ENCODE measurements at places on chromosomes 16 and 17.

DNA sequence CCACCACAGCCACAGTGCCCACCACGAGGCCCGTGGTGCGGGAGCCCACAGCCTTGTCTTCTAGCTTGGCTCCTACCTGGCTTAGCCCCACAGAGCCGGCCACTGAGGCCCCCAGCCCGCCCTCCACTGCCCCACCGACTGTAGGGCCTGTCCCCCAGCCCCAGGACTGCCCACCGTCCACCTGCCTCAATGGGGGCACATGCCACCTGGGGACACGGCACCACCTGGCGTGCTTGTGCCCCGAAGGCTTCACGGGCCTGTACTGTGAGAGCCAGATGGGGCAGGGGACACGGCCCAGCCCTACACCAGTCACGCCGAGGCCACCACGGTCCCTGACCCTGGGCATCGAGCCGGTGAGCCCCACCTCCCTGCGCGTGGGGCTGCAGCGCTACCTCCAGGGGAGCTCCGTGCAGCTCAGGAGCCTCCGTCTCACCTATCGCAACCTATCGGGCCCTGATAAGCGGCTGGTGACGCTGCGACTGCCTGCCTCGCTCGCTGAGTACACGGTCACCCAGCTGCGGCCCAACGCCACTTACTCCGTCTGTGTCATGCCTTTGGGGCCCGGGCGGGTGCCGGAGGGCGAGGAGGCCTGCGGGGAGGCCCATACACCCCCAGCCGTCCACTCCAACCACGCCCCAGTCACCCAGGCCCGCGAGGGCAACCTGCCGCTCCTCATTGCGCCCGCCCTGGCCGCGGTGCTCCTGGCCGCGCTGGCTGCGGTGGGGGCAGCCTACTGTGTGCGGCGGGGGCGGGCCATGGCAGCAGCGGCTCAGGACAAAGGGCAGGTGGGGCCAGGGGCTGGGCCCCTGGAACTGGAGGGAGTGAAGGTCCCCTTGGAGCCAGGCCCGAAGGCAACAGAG is 10.5 kb downstream of the VASN start:
- DNase-seq = no peak

GRCh38 chr17:41810659-41811548 is 845 bp downstream of the P3H4 start:
- DNase-seq = no peak

DNA sequence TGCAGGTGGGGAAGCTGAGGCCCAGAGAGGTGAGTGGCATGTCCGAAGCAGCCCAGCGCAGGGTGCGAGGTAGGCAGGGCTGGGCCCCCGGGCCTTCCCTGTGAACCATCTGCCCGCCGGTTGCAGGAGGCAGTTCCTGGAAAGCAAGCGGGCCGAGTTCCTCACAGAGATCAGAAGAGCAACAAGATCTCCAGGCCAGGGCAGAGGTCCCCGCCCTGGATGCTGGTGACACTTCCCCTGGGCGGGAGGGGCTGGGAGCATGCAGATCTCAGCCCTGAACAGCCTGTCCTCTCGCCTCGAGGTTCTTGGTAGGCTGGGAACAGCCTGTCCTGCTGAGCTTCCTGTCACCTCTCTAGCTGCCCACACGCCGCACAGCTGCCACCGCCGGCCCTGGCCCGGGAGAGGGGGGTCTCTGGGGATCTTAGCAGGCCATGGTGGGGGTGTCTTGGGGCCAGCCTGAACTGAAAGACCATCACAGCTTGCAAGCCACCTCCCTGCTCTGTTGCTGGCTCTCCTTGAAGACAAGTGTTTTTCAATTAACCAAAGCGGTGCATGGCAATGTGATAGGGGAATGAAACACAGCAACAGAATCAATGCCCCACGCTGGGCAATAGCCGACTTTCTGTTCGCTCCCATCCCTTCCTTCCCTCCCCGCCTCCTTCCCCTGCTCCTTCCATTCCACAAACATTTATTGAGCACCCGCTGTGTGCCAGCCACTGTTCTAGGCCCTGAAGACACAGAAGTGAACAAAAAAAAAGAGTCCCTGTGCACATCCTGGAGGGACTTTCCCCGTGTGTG is 31.7 kb downstream of the SOCS1 start:
- peak; percentile 56 for DNase-seq

- DNase-seq = no peak
These were observed 84.8 kb upstream of the TNRC6C start for GRCh38 chr17:77873500-77874302.

DNA sequence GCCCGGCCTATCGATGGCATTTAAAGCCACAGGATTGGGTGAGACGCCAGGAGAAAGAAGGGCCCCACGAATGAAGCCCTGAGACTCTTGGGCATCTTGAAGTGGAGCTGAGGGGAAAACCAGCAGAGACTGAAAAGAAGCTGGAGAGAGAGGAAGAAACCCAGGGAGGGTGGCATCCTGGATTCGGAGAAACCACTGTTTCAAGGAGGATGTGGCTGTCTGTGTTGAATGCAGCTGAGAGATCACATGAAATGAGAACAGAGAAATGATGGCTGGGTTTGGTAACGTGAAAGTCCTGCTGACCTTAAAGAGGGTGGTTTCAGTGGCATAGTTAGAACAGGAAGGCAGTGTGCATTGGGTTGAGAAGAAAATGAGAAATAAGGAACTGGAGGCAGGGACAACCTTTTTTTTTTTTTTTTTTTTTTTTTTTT is 3.8 kb downstream of the TNFSF12 start:
- no peak for DNase-seq

DNA sequence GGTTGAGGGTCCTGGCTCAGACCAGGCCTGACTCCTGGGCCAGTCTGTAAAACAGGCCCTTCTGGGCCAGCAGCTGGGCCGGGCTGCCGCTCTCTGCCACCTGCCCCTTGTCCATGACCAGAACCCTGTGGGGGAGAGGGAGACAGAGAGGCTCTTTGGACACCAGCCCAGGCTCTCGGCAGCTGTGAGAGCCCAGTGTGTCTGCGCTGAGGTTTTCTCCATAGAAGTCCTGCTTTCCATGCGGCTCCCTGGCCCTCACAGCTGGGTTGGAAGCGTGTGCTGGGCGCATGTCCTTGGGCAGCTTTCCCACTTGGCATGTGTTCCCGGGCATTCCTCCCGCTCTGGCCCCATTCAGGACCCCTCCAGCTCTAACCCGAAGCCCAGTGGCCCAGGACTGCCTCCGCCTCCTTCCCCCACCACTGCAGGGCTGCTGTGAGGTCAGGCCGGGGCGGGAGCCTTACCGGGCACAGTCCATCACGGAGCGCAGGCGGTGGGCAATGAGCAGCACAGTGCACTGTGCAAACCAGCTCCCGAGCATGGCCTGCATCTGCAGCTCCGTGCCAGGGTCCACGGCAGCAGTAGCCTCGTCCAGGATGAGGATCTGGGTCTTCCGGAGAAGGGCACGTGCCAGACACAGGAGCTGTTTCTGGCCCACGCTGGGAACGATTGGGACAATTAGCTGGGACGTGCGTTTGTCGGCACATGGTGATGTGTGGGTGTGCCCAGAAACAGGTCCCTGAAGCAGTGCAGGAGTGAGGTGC is 73.0 kb downstream of the ABCC6 start:
- DNase-seq = no peak

DNA sequence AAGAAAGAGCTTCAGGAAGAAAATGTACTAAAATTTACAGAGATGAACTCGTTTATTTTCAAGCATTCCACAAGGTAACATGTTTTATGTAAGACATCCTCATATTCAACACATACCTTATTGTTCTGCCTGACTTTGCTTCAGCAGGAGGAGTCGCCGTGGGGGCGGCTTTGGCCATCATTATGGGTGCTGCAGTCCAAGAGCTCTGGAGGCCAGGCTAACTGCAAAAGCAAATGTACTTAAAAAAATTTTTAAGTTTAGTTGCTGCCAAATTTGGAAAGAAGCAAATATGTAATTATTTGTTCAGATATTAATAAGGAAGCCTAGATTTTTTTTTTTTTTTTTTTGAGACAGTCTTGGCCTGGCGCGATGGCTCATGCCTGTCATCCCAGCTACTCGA is 4.1 kb upstream of the SPG7 start:
- DNase-seq = no peak

- no peak for DNase-seq
These were observed 7.7 kb downstream of the CBX4 start for GRCh38 chr17:79831265-79832217.

- no peak for DNase-seq
These were observed 46.3 kb downstream of the SNX11 start for GRCh38 chr17:48153691-48154358.

GRCh38 chr17:68511254-68511670 is 968 bp upstream of the PRKAR1A start:
- no peak for DNase-seq

- DNase-seq = no peak
These were observed 442.2 kb downstream of the MAF start for GRCh38 chr16:79158337-79158736.

DNA sequence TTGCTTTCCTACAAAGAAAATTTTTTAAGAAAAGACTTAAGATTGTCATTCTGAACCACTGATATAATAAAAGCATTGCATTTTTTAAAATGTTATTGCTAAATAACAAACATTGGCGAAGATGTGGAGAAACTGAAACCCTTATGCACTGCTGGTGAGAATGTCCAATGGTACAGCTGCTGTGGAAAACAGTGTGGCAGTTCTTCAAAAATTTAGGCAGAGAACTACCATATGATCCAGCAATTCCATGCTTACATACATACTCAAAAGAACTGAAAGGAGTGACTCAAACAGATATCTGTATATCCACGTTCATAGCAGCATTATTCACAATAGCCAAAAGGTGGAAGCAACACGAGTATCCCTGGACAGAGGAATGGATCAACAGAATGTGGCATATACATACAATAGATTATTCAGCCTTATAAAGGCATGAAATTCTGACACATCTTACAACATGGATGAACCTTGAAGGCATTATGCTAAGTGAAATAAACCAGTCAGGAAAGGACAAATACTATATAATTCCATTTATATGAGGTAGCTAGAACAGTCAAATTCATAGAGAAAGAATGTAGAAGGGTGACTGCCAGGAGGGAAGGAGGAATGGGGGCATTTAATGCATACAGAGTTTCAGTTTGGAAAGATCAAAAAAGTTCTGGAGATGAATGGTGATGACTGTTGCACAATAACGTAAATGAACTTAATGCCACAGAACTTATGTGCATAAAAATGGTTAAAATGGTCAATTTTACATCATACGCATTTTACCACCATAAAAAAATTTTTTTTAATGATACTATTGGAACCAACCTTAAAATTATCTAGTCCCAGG is 92.1 kb downstream of the CACNG1 start:
- no peak for DNase-seq

- DNase-seq = no peak
These were observed 1.3 kb downstream of the MPP3 start for GRCh38 chr17:43831633-43832032.

- no peak for DNase-seq
These were observed 20.8 kb upstream of the CLEC3A start for GRCh38 chr16:78001451-78002025.

All from activated CD4-positive, alpha-beta T cell treated with anti-CD3 and anti-CD28 coated beads for 24 hours (primary cell).